AG20443 (cell line): ENCODE measurements at places on chromosomes 7 and 10.

GRCh38 chr7:322111-322671, 32.2 kb downstream of the FOXL3 start:
- DNase-seq: peak; percentile 96

- DNase-seq: no peak
These were observed 54.9 kb upstream of the NAMPT start for GRCh38 chr7:106339513-106340246.

GRCh38 chr10:126153711-126154628, 234.3 kb downstream of the ADAM12 start:
- DNase-seq: no peak

DNA sequence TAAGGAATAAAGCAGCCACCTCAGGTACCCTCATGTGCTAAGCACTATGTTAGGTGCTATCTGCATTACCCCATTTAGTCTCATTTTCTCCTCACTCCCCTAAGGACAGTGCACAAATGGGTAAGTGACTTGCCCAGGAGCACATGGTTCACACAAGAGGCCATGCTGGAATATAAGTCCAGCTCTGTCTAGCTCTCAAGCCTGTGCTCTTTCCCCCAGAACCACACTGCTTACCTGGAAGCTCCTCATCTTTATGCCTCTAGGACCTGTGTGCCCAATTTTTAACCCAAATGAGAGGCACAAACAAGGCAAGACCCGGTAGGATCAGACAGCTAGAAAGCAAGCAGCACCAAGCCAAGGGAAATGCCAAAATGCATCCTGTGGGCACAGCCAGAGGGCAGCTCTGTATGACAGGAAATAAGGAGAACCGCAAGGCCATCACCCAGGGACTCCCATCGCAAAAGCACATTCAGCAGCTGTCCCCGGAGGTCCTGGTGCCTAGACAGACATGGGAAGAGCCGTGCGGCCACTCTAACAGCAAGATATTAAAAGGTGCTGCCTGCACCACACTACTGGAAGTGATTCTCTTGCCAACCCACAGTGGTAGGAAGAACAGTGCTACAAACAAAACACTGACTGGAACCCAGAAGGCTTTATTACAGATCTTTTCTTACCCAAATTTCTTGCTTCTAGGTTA, 88.1 kb downstream of the GSAP start:
- no peak for DNase-seq

DNA sequence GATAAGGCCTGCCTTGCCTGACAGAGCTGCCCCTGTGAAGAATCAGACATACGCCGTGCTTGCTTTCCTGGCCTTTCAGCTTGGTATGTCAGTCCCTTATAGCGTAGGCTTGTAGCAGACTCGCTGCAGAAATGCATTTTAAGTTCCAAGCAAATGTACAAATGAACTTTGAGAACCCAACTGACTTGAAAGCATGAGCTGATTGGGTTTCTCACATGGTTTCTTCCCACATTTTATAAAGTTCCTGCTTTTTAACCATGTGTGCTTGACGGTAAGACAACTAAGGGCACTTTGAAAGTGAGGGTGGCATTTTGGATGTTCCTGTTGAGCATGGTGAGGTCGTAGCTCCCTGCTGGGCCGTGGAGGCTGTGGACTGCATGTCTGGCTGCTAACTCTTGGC, 62.6 kb downstream of the CCNY start:
- no peak for DNase-seq

DNA sequence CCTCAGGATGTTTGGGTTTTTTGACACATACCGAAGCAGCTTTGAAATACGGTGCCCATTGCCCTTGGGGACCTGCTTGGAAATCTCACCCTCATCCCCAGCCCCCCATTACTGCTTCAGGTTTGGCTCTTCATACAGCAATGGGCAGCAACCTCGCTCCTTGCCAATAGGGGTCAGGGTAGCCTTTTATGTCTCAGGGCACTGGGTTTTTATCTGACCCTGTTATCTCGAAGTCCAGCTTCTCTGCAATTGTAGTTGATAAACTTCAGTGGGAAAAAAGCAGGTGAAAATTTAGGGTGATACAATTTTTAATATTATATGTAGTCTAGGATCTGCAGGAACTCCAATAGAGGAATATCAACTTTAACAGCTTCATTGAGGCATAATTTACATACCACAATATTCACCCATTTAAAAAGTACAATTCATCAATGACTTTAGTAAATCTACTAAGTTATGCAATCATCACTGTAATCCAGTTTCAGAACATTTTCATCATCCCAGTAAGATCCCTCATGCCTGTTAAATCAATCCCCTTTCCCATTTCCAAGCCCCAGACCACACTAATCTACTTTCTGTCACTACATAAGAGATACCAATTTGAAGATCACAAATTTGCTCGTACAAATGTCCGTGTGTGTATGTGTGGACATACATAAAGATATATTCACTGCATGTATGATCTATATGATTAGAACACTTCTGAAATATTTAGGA, 386.2 kb downstream of the KCNMA1 start:
- peak; percentile 57 for DNase-seq

DNA sequence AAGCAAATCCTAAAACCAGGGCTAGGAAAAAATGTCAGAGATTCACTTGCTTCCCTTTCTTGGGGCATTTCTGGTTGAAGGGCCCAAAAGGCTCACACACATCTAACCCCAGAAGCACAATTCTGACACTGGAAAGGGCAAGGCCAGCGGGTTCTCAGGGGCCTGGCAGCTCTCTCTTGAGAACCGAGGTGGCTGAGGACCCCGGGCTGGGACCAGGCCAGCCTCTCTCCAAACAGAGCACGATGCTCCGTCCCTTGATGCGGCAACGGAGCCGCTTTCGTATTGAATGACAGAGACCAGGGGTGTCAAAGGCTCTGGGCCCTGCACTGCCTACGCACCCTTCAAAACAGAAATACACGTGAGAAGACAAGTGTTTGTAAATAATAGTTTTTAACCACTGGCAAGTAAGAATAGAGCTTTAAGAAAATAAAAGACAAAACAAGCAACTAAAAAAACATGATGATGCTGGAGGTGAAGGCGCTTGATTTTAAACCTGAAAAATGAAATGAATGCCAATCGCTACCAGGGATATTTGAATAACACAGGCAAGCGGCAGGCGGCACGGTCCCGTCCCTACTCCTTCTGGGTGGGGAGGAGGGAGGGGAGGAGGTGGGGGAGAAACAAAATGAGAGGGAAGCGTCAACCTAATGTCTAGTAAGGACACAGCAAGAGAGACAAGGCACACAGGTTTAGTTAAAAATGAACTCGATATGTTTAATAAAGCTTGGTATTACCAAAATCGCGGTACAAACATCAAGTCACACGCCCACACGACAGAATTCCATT, 68.0 kb downstream of the SLC29A4 start:
- no peak for DNase-seq

DNA sequence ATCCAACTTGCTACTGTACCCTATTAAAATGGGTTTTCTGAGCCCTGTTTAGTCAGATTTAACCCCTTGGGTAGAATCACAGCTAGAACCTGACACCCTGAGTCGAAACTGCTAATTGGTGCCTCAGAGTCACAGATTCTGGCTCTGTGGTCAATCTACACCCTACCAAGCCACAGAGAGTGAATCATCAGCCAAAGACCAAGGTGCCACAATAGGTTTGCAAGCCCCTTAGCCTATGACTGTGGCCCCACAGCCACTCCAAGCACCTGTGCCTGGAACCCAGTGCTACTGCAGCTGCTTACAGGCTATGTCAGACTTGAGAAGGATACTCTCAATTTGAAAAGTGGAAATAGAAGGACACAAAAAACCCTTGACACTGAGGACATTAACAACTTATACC, 202.8 kb upstream of the KCND2 start:
- DNase-seq: no peak

- peak; percentile 71 for DNase-seq
These were observed 57.6 kb downstream of the MMRN2 start for GRCh38 chr10:86899670-86900276.

DNA sequence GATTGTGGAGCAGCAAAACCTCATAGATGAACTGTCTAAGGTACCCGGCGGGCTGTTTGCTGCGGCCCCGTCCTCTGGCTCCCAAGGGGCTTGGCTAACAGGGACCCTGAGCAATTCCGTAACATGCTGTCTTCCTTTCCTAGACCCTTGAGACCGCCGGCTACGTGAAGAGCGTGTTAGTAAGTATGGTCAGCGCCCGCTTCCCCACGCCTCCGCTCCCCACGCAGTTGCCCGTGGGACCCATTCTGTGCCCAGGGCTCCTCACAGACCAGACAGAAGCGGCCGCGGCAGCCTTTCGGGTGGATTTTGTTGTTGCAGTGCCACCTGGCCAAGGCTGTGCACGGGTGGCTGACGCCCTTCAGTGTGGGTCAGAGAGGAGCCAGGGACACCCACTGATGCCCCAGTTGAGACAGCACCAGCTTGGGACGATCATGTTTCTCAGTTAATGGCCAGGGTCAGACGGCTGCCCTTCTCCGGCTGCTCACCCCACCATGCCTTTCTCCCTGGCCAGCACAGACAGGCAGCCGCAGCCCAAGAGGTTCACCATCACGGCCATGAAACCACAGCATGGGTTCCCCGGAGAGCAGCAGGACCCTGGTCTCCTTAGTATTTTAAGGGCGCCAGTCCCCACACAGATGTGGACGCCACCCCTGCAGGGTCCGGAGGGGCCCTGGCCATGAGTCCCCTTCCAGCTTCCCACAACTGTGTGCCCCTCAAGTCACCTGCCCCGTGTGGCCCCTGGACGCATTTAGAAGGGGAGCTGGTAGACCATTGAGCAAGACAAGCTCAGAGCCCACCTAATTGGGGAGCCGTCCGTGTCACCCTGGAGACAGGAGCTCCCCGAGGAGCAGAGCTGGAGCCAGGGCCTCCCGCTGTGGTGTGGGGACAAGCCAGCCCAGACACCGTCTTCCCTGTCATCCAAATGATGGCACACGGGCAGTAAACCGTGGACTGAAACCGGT, 49.4 kb upstream of the DPYSL4 start:
- DNase-seq: no peak

DNA sequence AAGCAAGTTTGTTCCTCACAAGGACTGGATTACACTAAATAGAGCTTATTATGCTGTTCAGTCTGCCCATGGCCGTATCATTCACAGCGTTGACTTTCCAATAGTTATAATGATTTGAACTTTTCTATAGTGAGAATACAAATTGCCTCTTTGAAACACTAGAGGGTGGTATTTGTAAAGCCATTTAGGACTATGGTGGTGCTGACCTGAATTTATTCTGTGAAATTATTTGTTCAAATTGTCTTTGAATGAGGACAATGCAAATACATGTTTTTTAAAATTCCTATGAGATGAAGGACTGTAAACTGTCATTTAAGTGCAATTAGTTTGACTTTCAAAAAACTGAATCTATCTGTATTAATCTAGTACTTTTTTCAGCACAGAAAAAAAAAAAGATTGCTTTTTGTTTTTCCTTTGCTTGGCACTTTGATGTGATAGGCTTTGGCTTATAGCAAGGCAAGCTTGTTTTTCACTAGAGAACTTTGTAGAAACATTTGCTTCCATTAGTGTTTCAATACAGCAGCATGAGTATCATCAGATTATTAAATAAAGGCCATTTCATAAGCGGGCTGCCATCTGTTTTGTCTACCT, 122.7 kb upstream of the TMEM229A start:
- DNase-seq: no peak

DNA sequence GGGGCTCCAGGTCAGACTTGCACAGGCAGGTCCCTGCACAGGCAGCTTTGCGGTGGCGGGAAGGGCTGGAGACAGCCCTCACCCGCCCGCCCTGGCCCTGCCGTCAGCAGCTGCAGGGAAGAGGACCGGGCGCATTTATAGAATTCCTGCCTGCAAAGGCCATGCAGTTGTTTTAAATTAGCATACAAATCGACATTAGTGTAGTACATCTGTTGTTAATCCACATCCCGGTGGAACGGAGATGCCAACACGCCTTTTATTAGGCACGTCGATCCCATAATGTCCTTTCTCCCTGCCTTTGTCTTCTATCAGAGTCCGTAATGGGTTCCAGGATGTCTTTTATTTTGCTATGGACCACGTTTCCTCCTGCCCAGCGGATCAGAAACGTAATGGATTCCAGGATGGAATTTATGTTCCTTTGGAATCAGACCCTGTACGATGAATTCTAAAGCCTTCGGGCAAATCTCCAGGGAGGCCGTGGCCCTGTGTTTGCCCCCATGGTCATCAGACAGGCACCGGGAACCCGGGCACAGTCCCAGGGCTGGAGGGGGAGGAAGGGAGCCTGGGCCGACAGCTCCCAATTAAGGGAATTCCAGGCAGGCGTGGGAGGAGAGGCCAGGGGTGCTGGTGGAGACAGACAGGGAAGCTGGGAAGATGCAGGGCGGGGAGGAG, 123.9 kb downstream of the COL26A1 start:
- peak; percentile 73 for DNase-seq

DNA sequence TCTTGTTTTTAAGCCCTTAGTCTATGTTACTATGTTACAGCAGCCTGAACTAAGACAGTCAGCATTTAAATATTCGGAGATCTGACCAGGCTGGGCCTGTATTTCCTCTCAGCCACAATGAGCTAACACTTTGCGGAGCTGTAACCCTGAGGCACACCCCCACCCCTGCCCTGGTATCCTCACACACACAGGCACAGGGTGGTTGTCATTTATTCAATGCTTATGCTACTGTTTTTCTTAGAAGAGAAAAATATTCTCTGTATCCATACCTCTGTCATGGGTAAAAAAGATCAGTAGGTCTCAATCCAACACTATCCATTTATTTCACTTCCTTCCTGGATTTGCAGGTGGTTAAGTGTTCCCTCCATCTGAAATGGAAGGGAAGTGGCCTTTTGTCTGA, 80.3 kb upstream of the TRIL start:
- DNase-seq: no peak

DNA sequence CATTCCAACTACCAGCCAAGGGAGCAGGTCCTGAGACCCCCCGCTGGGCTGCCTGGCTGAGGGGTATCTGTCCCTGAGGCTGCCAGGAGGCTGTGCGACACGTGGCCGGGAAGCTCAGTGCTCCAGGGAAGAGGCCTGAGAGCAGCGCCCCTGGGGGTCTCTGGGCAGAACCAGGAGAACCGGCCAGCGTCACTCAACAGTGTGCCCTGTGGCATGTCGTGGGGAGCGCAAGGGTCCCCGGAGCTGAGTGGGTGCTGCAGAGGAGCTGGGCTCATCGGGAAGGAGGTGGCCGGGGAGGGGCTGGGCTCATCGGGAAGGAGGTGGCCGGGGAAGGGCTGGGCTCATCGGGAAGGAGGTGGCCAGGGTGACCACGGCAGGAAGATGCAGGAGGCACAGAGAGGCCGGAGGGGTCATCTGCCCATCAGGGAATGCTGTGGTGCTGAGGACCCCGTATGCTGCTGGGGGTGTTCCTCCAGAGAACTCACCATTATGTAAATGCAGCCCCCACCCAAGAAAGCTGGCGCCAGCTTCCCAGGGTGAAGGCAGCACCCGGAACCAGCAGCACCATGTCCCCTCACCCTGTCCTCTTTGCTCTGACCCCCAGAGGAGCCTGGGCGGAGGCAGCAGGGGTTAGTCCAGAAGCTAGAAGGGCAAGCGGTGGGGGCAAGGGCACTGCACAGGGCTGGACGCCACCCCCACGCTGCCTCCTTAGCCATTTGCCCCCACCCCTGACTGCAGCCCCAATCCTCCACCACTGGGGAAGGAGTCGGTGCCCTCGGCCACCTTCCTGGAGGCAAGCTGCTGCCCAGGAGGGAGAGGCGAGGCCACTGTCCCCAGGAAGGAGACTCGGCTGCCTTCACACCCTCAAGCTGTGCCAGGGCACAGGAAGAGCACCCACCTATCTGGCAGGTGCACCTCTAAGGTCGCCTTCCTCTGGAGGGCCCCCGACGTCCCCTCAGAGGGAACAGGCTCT, 33.3 kb downstream of the CALML3 start:
- DNase-seq: no peak

- no peak for DNase-seq
These were observed 63.5 kb downstream of the AFAP1L2 start for GRCh38 chr10:114340816-114341215.
